ENCODE measurements at places on chromosomes 13 and 19. TPM values are rescaled to one million over a fixed set of nuclear protein-coding genes. Genes with fewer than 3 reads are reported as not detected.

Gene KCTD15
- 44.0 TPM for total RNA-seq

Gene CCL25
- not detected for total RNA-seq

Gene STAP2
- total RNA-seq = 42.7 TPM

Gene ZNF546
- total RNA-seq = 2.7 TPM

Gene PARP4
- total RNA-seq = 48.2 TPM

Gene LHB
- 0.76 TPM for total RNA-seq

Gene SLITRK5
- total RNA-seq = 0.38 TPM

Gene RFPL4AL1
- not detected for total RNA-seq

Gene CLEC17A
- not detected for total RNA-seq

Gene ZNF296
- total RNA-seq = 1.5 TPM

Gene A1BG
- total RNA-seq = 28.8 TPM

Gene ATCAY
- not detected for total RNA-seq

Gene STOML3
- total RNA-seq = not detected

Gene IRGC
- total RNA-seq = not detected

Data from mesangial cell (primary cell).